ENCODE measurements at places on chromosomes 16 and 17.

- no peak for DNase-seq
Observed at GRCh38 chr17:79340333-79341221, 266.0 kb downstream of the ENGASE start.

- no peak for DNase-seq
Observed at GRCh38 chr17:47165137-47165536, 24.0 kb downstream of the CDC27 start.

GRCh38 chr17:61363601-61364462, 35.8 kb upstream of the TBX2 start:
- no peak for DNase-seq

DNA sequence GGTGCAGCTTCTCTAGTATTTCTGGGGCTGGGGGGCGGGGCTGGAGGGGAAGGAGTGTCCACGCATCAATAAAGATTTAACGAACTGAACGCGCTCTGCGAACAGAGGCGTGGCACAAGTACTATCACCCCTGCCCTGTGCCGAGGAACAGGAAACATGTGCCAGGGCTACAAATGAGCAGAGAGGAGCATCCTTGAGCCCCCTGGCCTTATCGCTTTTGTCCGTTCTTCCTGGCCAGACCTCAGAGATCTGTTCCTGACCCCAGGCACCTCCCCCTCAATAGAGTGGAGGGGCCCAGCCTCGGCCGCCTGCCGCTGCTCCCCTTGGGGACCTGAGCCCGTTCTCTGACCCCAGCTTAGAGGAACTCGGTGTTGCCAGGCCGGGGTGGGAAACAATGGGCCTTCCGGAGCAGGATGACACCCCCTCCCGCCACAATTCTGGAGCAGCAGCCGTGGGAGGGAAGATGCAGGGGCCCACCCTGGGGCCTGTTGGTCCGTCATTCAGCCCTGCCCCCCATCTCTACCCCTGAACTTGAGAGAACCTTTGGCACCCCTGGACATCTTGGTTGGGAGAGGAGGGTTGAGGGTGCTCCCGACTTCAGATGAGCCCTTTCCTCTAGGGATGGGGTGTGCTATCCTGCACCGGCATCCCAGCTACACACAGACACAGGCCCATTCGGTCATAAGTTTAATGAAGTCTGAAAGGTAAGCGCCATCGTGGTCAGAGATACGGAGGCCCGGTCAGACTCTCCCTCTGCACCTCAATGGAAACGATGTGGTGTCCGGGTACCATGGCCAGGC, 1.1 kb downstream of the NAA38 start:
- DNase-seq, result no peak

- no peak for DNase-seq
Observed at GRCh38 chr17:67281743-67282142, 36.7 kb upstream of the HELZ start.

GRCh38 chr17:78132084-78132676, 1.6 kb downstream of the TMC8 start:
- no peak for DNase-seq

DNA sequence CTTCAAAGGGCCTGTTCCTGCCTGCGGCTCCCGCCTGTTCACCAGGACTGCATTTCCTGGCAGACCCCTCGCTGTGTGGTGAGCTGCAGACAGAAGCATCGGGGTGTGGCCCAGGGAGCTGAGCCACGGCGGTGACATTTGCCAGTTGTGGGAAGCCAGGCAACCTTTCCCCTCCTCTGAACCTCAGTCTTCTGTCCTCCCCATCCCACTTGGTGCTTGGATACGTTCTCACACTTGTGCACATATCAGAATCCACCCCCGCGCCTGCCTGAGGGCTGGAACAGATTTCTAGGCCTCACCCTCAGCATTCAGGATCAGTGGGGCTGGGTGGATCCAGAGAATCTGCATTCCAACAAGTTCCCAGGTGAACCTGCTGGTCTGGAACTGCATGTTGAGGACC, 63.5 kb downstream of the CRISPLD2 start:
- peak; percentile 15 for DNase-seq

DNA sequence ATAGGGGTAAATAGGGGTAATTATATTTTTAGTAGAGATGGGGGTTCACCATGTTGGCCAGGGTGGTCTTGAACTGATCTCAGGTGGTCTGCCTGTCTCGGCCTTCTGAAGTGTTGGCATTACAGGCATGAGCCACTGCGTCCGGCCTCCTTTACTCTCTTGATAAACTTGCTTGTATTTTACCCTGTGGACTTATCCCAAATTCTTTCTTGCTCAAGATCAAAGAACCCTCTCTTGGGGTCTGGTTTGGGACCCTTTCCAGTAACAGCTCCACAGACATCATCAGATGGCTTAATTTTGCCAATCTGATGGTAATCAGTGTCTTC, 5.6 kb upstream of the C1QTNF1 start:
- no peak for DNase-seq

GRCh38 chr17:56636265-56636664, 42.8 kb downstream of the NOG start:
- DNase-seq, result no peak

DNA sequence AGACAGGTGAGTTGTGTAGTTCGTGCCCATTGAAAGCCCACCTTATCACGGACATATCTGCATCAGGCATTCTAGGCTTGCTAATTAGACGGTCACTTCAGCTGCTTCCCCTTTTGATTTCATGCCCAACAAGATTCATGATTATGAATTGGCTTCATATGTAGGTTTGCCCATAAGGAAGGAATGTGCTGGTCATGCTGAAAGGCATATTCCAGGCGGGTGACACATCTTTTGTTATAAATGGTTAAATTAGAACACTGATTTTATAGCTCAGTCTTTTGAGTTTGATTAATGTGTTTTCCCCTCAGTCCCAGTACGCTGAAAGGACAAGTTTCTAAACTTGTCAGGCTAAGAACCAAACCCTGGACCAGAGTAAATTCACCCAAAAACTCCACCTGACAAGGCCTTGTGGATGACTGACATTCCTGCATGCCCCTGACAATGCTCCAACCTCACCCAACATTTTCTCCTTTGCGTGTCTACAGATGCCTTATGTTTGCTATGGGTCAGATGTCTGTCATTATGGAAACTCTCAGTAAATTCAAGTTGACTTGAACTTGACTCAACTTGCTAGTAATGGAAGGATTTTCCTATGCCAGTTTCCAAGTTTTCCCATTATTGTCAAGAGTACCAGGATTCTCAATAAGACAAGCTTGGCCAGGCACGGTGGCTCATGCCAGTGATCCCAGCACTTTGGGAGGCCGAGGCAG, 421.9 kb downstream of the PMP22 start:
- no peak for DNase-seq

- no peak for DNase-seq
Observed at GRCh38 chr17:34203018-34203638, 52.0 kb upstream of the CCL2 start.

GRCh38 chr16:53999841-54000240, 286.7 kb downstream of the IRX3 start:
- no peak for DNase-seq

- no peak for DNase-seq
Observed at GRCh38 chr17:81960130-81960958, 643 bp downstream of the NOTUM start.

DNA sequence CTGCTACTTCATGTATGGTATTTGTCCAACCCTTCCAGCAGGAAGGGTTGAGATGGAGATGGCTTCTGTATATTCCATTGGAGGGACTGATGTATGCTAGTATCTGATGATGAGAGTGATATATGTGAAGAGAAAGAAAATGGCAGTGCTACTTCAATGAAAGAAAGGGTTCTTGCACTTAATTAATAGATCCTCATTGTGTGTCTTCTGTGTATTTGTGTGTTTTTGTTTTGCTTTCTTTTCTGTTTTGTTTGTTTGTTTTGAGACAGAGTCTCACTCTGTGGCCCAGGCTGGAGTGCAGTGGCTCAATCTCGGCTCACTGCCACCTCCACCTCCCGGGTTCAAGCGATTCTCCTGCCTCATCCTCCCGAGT, 61.2 kb upstream of the CRYM start:
- no peak for DNase-seq

DNA sequence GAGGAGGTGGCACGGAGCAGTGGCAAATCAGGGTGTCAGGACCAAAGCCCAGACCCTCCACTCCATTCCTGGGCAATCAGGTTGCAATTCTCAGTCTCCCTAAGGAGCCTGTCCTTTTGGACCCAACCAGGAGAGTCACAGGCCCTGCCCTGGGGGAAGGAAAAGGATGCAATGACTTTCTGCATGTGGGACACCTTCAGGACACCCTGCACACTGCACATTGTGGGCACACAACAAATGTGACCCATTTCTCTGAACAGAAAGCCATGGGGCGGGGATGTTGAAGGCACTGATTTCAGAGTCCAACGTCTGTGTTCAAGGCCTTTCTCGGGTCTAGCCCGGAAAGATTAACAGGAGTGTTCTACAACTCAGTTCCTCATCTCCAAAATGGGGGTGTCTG, 286.2 kb upstream of the FOXF1 start:
- DNase-seq, result no peak

GRCh38 chr16:88047462-88047861, 96.2 kb downstream of the BANP start:
- no peak for DNase-seq

- DNase-seq, result no peak
Observed at GRCh38 chr17:17666111-17666714, 15.0 kb upstream of the RAI1 start.

DNA sequence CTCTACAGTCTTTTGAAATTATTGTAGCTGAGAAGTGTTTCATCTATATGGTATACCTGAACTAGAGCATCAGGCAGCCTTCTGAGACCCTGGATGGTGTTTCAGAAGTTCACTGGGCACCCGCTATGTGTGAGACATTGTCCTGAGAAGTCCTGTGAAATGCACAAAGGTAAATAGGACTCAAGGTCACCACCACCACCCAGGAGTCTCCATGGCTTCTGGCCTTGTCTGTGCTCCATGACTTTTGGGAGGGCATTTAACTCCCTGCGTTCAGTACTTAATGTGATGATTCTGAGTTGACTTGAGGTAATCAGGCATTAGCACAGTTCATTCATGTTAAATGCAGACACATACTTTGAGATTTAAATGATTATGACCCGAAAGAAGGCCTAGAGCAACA, 1.1 kb downstream of the MLYCD start:
- DNase-seq, result no peak

DNA sequence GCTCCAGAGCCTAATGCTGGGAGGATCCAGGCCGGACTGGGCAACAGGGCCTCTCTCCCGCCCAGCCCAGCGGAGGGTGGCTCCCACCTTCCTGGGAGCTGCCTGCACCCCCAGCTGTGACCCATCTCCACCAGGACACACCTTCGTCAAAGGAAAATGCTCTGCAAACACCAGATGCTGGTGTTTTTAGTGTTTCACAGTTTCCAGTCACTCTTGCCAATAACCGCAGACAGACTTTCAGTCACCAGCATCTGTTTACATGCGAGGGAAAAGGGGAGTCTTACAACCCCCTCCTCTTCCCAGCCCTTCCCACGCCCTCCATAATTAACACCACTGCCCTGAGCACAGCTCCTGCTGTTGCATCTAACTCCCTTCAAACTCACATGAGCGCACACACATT, 25.3 kb downstream of the KLHDC4 start:
- DNase-seq, result no peak

All from Ammon's horn (tissue), 1 donor.